Fibroblast of skin of right quadriceps (primary cell): ENCODE measurements at places on chromosomes 16 and 17.

GRCh38 chr17:54907376-54907775, 6.7 kb downstream of the TOM1L1 start:
- DNase-seq, result no peak

DNA sequence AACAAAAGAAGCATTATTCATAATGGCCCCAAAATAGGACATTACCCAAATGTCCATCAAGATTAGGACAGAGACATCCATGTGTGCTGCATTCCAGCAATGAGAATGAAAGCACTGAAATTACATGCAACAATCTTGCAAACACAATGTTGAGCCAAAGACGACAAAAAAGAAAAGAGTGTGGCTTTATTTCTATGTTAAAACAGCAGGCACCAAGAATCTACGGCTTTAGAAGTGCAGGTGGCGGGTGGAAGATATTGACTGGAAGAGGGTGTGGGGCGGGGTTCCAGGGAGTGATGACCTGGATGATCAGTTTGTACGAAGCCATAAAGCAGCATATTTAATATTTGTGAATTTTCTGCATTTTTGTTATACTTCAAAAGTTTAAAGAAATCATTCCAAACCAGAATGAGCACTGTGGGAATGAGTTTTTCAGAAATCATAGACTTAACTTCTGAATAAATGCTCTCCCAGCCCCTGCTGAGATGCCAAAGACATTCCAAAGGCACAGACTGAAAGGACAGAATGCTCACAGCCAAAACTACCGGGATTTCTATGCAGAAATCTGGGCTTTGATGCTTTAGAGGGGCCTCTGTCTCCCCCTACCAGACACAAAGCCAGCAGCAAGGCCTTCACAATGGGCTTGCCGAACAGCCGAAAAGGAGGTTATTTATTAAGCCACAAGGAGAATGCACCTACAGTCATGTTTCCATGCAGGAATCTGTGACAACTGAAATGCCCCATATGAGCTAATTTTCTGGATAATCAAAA, 361.6 kb downstream of the GRIN2A start:
- DNase-seq, result no peak

GRCh38 chr16:85231959-85232358, 119.7 kb upstream of the CIBAR2 start:
- DNase-seq, result no peak

GRCh38 chr17:47180337-47180736, 8.8 kb downstream of the CDC27 start:
- DNase-seq, result no peak

DNA sequence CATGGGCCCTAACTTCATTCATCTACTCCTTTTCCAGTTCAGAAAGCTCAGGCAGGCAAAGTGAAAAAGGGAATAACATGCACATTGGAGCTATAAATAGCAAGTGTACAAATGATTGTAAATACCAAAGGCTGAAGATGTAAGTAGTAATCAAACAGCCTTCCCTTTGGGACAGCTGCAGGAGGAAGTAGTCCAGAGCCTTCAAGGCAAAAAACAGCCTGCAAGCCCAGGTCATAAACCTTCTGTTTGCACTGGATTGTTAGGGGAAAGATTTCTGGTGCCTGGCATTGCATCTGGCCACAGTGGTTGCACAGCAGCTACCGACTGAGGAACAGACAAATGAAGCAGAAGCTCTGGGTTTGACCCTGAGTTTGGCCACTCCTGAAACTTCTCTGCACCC, 98.6 kb upstream of the PMFBP1 start:
- no peak for DNase-seq

DNA sequence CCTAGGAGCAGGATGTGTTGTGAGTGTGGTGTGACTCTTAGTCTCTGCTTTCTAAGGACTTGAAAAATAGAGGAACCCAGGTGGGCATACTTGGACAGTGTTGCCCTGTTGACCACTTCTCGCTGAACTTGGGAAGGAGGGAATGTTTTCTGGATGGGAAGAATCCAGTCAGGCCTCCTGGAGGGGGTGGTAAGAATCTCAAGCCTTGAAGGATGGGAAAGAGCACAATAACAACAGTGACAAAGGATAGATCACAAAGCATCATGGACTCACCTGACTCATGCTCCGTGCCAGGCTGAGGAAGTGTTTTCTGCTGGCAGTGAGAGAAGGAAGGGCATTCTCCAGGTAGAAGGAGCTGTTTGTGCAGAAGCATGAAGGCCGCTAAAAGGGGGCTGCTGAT, 8.4 kb downstream of the KAT8 start:
- no peak for DNase-seq

DNA sequence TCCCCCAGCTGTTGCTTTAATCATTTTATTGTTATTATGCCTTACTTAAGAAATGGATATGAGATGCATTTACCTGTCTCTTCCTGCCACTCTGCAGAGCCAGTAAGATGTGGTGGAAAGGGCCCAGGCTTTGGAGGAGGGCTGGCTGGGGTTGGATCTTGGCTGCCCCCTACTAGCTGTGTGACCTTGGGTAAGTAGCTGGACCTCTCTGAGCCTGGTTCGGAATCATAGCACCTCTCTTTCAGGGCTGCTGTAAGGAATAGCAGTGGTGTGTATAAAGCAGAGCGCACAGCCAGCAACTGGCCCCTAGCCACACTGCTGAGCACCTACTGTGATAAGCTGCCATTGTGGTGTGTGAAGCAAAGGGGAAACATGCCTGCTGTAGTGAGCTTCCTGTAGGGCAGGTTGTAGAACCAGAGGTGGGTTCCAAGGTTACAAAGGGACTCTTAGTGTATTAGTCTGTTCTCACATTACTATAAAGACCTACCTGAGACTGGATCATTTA, 23.9 kb downstream of the MAPT start:
- DNase-seq, result no peak

DNA sequence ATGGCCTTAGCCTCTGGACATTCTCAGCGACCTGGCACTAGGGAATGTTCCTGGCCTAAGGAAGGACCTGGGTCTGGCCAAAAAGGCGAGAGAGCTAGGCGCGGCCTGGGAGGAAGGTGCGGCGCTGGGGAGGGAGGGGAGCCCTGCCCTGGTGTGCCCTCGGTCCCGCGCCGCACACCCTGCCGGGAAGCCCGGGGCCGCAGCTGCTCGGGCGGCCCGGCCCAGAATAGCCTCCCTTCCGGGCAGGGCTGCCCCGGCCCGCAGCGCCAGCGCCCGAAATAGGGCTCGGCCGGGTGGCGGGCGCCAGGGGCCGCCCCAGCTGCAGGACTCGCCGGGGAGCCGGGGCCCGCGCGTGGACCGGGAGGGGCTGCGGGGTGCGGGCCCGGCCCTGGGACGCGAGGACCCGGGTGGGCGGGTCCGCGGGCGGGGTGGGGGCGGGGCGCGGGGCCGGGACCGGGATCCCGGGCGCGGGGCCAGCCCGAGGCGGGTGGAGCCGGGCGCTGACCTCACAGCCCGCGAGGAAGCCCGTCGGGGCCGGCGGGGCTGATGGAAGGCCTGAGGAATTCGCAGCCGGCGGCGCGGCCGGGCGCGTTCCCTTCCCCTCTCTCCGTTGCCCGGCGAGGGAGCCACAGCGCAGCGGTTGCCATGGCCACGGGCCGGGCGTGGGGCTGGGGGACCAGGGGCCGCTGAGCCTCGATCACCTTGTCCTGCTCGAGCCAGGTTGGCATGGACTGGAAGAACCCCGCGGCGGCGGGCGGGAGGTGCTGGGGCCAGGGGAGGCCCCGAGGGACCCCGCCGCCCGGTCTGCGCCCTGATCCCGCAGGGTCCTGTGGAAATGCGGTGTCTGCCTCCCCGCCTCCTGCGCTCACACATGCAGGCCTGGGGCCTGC, 18.1 kb downstream of the SOCS3 start:
- peak; percentile 81 for DNase-seq

DNA sequence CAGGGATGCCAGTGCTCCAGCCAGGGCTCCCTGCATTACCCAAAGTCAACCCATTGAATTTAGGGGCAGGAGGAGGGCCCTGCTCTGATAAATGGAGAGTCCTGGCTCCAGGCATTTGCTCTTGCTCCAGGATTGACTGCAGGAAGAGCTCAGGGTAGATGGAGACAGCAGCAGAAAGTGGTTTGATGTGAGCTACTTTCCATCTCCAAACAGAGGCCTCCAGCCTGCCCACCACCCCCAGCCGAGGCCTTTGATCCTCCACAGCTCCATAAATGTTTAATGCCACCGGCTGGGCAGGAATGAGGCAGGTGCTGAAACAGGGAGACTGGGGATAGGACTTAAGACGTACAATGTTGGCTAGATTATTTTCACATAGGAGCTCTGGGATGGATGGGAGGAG, 4.3 kb upstream of the SEZ6 start:
- no peak for DNase-seq

DNA sequence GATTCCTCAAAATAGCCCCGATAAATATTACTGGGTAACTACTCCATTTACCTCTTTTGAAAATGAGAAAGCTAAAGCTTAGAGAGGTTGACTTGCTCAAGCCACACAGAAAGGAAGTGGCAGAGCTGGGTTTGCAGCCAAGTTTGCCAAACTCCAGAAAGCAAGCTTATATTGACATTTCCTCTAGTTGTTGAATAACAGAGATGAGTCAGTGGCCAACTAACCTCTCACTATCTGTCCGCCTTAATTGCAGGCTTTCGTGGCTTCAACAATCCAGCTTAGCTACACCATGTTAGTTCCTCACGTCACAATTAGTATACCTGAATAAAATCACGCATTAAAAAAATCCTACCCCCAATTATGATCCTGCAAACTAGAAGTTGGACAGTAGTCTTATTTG, 151.7 kb downstream of the CNTNAP4 start:
- DNase-seq, result no peak

DNA sequence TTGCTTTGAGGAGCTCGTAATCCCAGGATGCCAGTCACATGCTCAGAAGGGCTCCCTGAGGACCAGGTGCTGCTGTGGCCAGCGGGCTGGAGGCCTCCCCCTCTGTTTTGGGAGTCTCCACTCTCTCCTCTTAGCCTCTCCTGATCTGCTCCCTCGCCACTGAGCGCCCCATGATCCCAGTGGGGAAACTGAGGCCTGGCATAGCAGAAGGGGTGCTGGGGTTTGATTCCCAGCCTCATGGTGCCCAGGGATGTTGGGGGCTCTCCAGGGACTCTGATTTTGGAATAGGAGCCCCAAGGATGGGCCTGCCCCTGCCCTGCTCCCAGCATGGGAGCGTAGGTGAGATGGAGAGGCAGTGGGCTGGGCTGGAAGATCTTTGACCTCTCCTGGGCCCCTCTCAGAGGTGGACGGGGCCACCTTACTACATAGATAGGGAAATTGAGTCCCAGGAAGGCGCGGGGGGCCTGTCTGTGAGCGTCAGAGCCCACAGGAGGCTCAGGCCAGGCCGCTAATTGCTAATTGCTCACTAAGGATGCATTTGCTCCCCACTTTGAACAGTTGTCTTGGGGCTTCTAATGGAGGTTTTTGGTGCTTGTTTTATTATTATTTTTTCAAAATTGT, 525 bp upstream of the ADCY7 start:
- no peak for DNase-seq

DNA sequence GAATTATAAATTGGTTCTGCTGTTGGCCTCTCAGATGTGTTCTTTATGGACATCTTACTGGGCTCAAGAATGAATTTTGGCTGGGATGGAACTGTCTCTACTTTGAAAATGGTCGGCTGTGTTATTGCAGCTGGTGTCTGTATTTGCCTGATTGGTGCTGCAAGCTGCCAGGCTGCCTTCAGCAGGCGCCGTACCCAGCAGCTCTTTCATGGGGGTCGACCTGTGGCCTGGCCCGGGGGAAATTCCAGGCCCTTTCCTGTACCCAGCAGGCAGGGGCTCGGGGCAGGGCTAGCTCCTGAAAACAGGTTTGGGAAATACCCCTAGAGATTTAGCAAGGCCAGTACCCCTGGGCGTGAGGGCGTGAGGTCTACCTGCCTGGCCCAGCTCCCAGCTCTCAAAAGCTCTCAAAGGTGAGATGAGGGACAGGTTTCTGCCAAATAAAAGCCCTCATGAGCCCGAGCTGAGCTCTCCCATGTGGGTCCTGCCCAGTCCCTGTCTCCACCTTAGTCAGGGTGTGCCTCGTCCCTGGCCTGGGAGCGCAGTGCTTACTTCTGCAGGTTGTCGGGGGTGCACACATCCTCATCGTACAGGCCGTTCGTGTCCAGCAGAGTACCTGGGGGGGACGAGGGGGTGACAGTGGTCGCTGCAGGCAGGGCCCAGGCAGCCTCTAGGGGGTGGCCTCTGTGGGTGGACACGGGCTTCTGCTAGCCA, 52.3 kb downstream of the PRMT7 start:
- no peak for DNase-seq

- DNase-seq, result no peak
These were observed 8.3 kb upstream of the RASD1 start for GRCh38 chr17:17504341-17505140.

GRCh38 chr17:14741491-14741890, 440.6 kb downstream of the HS3ST3B1 start:
- peak; percentile 44 for DNase-seq

DNA sequence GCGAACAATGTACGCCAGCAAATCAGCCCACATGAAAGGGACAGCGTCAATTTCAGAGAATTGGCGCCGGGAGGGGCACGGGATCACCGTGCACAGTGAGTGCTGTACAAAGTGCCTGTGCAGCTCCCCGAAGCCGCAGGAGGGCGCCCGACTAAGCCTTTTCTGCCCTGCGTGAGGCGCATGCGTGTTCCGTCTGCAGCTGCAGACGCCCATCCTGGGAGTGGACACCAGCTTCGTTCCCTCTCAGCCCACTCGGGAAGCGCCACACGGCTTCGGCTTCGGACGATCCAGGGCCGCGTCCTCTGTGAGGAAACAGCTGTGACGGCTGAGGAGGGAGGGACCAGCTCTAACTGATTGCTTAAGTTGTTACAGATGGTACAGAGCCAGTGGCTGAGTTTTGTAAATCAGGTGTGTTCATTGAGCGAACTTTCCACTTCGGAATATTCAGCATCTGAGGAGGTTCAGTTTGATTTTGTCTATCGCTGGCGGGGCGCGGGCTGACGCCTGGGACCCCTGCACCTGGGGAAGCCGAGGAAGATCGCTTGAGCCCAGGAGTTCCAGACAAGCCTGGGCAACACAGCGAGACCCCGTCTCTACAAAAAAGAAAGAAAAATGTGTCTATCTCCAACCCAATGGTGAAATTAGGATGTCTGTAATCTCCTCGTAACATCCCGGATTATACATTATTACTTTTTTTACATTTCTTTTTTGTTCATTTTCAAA, 15.4 kb upstream of the ZNF287 start:
- DNase-seq, result peak; percentile 77

GRCh38 chr16:55478827-55479429, at the start of gene MMP2:
MMP2 (plus strand) TSS chr16:55479198; CDS start chr16:55479480, 282 bp downstream.
- peak; percentile 82 for DNase-seq

- DNase-seq, result no peak
These were observed 238.7 kb upstream of the TOX3 start for GRCh38 chr16:52785653-52786052.

- DNase-seq, result no peak
These were observed 23.4 kb downstream of the ACSM1 start for GRCh38 chr16:20673882-20674683.

GRCh38 chr17:81557276-81558114, 5.3 kb upstream of the FAAP100 start:
- DNase-seq, result no peak

DNA sequence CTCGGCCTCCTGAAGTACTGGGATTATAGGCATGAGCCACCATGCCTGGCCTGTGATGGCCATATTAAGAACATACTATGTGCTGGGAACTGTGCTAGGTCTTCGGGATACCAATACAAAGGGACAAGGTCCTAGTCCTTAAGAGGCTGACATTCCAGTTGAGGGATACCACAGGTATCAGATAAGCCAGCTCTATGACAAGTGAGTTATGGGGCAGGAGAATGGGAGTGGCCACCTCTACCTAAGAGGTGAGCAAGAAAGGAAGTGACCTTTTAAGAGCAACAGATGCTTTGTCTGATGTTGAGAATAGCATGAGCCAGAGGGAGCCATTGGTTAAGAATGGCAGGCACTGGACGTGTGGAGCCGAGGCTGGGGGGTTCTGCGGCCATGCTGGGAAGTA, 27.0 kb downstream of the ADORA2B start:
- no peak for DNase-seq
